ENCODE measurements at places on chromosomes 16 and 17. TPM values are rescaled to one million over a fixed set of nuclear protein-coding genes. Genes with fewer than 3 reads are reported as not detected.

Gene ALOX12B
- not detected for total RNA-seq

Gene NKD1
- total RNA-seq = 0.45 TPM

Gene ATP6V0A1
- 113 TPM for total RNA-seq

Gene CD300E
- total RNA-seq = 0.50 TPM

Gene ATP2A1
- 2,539 TPM for total RNA-seq

Gene ZFHX3
- 36.9 TPM for total RNA-seq

Gene IRF8
- 2.8 TPM for total RNA-seq

Gene HEATR9
- total RNA-seq = not detected

Gene RASD1
- total RNA-seq = 436 TPM

Gene TNFRSF17
- not detected for total RNA-seq

GRCh38 chr16:53093162-53093744 lies 38.5 kb downstream of the CHD9 start:
- H3K4me1 ChIP-seq = peaks cover 57% of the 10 kb centered on the region
- no peaks in the 10 kb centered on the region for H3K27me3 ChIP-seq
- H3K4me3 ChIP-seq = no peak overlapping the region
- H3K36me3 ChIP-seq = no peaks in the 10 kb centered on the region
- DNase-seq = no peak

DNA sequence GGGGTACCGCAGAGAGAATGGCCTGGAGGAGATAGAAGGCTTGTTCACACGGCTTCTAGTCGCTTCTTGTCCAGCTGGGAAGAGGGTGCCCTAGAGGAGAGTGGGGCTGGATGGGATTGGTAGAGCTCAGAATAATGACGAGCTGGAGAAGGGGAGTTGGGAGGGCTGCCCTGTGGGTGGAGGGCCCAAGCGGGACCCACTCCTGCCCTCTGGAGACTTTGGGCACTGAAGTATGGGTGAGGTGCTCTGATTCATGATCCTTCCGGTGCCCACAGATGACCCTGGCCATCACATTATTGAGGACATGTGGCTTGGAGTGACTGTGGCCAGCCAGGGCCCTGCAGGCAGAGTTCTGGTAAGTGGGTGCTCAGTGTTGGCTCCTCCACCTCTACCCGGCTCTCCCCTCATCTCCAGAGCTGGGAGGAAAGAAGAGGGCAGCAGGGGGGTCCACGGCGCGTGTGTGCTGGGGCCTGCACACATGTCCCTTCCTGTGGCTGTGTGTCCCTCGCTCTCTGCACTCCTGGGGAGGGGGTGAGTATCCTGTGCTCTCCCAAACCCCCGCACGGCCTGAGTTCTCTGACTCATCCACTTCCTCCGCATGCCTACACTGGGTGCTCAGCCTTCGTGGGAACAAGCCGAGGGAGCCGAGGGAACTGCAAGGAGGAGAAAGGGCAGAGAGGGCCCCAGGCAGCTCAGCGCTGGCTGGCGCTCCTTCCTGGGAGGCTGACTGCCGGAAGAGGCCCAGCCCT lies 8.5 kb downstream of the ITGA3 start:
- H3K27me3 ChIP-seq = no peaks in the 10 kb centered on the region
- peak; percentile 71 for DNase-seq
- H3K27ac ChIP-seq = peak overlapping the region; percentile 92
- peaks cover 10% of the 10 kb centered on the region for H3K36me3 ChIP-seq
- no peak overlapping the region for H3K4me3 ChIP-seq
- peaks cover 86% of the 10 kb centered on the region for H3K4me1 ChIP-seq

- H3K27ac ChIP-seq = peak overlapping the region; percentile 50
- no peaks in the 10 kb centered on the region for H3K27me3 ChIP-seq
- no peak for DNase-seq
- H3K4me3 ChIP-seq = no peak overlapping the region
Measured at GRCh38 chr17:5516060-5516792, 29.9 kb downstream of the MIS12 start.

DNA sequence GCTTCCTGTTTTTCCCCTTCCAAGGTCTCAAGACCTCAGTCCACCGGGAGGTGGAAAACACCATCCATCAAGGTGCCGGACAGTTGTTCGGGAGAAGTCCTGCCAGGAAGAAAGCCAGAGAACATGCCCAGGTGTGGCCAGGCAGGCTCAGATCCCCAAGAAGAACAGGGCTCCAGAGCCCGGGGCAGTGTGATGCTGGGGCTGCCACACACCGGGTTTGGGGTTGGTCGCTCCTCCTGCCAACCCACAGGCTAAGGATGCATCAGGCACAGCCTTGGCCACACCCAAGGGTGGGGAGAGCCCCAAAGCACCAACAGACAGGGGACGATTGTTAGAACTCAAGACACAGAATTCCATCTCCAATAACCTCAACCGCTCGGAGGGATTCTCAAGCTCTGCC lies 19.7 kb downstream of the ZFHX3 start:
- H3K4me1 ChIP-seq = peaks cover 78% of the 10 kb centered on the region
- no peak for DNase-seq
- H3K4me3 ChIP-seq = peak overlapping the region; percentile 16

DNA sequence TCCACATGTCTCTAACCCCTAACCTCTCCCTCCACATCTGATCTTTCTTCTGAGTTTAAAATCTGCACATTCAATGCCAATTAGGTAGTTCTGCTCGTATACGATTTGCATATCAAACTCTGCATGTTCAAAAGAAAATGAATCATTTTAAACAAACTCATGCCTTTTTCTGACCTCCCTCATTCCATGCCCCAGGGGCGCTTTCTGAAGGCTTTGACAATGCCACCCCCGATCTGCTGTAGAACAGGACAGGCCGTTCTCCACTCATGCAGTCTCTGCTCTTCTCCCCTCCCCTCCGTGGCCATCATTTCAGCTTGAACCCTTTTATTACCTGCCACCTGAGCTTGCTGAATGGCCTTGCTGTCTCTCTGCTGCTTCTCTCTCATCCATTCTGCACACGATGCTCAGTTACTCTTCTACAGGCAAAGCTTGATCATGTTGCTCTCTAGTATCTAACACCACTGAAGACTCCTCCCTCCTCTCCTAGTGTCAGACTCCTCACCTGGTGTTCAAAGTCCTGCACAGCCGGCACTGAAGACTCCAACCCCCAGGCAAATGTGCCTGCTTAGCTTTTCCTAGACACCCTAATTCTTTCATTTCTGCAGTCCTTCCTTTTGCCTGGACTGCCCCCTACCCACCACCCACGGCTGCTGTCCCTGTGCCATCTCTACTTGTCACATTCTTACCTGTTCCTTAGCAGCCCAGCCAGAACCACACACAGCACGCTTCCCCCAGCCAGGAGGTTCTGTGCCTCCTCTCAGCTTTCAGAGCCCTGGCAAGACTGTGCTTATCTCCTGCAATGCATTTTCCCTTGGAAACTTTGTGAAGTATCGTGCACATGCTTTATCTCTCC lies 6.2 kb downstream of the TMEM238L start:
- no peak overlapping the region for H3K27ac ChIP-seq
- no peaks in the 10 kb centered on the region for H3K4me1 ChIP-seq
- no peaks in the 10 kb centered on the region for H3K36me3 ChIP-seq
- no peak overlapping the region for H3K4me3 ChIP-seq
- H3K27me3 ChIP-seq = no peaks in the 10 kb centered on the region
- DNase-seq = no peak

- peak overlapping the region; percentile 73 for H3K4me3 ChIP-seq
- H3K27me3 ChIP-seq = peaks cover 11% of the 10 kb centered on the region
- no peak for DNase-seq
- no peaks in the 10 kb centered on the region for H3K4me1 ChIP-seq
Measured at GRCh38 chr17:68599552-68600066, 1.6 kb downstream of the FAM20A start.

DNA sequence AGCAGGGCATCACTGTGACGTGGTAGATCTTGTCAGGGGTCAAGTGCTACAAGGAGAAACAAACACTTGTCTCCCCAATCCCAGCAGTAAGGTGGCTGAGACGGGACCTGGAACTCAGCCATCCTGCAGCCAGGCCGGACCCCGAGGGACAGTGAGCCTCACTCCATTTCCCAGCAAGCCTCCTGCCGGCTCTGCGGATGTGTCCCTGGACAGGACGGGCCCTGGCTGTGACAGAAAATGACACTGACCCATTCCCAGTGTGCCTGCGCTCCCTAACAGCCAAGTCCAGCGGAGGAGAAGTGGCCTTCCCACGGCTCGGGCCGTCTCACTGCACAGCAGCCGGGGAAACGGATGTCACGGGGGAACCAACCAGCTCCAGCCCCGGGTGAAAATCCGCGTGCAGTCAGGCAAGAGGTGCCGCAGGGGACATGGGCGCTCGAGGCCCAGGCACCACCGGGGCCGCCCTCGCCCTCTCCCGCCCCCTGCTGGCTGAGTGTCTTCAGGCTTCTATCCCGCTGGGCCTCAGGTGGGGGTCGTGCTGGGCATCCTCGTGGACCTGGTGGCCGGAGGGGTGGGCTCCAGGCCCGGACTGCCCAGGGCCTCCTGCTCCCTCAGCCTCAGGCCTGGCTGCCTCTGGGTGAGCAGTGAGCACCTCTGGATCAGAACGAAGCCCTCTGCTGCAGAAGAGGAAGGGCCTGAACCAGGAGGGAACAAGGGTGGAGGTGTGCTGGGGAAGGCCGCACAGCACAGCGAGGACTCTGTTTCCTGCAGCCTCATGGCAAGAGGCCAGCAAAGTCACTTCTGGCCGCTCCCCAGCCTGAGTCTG lies 6.7 kb downstream of the HAGHL start:
- DNase-seq = no peak
- peaks cover 88% of the 10 kb centered on the region for H3K36me3 ChIP-seq
- H3K27me3 ChIP-seq = peaks cover 10% of the 10 kb centered on the region
- H3K4me1 ChIP-seq = no peaks in the 10 kb centered on the region

DNA sequence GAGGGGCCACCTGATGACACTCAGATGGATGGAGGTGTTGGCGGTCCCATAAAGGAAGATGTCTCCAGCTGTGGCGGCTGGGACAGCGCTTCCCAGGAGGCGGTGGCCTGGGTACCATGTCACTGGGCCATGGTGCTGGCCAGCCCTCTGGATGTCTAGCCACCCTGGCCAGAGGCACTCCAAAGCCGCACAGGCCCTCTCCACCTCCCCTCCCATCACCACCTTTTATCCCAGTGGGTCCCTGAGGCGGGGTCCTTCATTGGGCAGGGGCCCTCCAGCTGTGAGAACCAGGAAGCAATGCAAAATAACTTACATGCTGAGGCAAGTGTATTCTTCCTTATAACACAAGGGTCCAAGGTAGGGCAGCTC lies 23.1 kb downstream of the RAB11FIP4 start:
- H3K4me1 ChIP-seq = peaks cover 9% of the 10 kb centered on the region
- H3K36me3 ChIP-seq = no peaks in the 10 kb centered on the region
- no peak for DNase-seq
- no peak overlapping the region for H3K27ac ChIP-seq

- H3K4me3 ChIP-seq = no peak overlapping the region
- peaks cover 14% of the 10 kb centered on the region for H3K36me3 ChIP-seq
- H3K27me3 ChIP-seq = no peaks in the 10 kb centered on the region
- H3K4me1 ChIP-seq = peaks cover 38% of the 10 kb centered on the region
Measured at GRCh38 chr16:21613361-21613760, 14.0 kb downstream of the METTL9 start.

DNA sequence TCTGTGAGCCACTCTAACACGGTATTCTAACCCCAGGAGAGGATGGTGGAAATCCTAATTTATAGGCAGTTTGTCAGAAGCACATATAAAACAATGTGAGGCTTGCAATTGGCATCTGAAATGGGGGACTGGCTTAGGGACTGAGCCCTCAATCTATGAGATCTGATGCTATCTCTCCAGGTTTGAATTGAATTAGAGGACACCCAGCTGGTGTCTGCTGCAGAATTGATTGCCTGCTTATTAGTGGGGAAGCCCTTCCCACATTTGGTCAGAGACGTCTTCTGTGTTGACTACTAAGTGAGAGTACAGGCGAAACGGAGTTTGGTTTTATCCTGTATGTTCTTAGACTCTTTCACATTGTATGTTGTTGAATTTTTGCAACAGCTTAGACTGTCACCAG lies 13.6 kb upstream of the TMIGD1 start:
- H3K27me3 ChIP-seq = no peaks in the 10 kb centered on the region
- no peaks in the 10 kb centered on the region for H3K4me1 ChIP-seq
- no peak for DNase-seq
- H3K36me3 ChIP-seq = no peaks in the 10 kb centered on the region

DNA sequence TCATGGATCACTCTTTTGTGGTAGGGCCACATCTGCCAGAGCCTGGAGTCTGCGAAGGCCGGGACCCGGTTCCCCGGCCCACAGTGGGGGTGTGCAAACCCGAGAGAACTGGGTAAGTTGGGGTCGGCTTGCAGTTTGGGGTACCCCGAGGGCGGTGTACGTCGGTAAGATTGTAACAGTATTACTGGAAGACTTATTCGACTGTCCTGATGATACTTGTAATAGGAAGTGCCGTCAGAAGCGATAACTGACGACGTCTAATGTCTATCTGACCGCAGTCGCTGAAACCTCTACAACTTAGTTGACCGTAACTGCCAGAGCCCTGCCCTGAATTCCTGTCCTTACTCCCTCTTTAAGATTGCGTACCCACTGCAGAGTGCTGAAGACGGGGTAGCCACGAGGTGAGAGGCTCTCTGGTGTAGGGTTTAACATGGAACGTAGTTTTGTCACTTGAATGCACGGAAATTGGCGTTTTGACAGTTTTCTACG lies 24.0 kb downstream of the TRPV2 start:
- H3K4me3 ChIP-seq = peak overlapping the region; percentile 96
- no peaks in the 10 kb centered on the region for H3K27me3 ChIP-seq
- peaks cover 31% of the 10 kb centered on the region for H3K4me1 ChIP-seq

GRCh38 chr16:86550281-86550680 lies 4.8 kb downstream of the MTHFSD start:
- H3K27ac ChIP-seq = no peak overlapping the region
- H3K4me3 ChIP-seq = no peak overlapping the region
- peaks cover 75% of the 10 kb centered on the region for H3K36me3 ChIP-seq
- no peaks in the 10 kb centered on the region for H3K4me1 ChIP-seq

DNA sequence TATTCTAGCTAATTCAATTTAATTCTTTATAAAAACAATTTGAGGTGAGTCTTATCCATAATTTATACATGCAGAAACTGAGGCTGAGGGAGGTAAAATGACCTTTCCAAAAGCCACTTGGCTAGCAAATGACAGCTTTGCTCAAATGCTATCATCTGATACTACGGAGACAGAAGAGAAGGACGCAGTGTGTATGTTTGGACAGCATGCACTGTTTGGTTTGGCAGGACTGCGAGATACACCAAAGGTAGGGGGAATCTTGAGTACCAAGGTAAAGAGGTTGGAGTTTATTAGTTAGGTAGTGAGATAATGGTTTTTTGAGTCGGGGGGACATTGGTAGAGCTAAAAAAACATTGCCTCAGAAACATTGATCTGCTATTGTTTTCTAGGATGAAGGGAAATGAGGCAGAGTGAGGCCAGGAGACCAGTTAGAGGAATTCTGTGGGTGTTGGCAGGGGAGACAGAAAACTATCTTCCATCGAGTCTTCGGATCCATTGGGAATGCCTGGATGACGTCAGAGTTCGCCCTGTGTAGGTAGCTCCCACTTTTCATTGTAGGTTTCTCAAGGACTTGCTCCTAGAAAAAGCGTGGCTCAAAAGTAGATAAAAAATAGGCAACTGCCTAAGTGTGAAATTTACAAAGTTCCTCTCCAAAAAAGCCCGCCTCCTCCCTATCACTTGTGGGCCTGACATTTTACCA lies 2.5 kb upstream of the HS3ST4 start:
- DNase-seq = no peak
- no peak overlapping the region for H3K4me3 ChIP-seq
- no peaks in the 10 kb centered on the region for H3K36me3 ChIP-seq
- no peaks in the 10 kb centered on the region for H3K4me1 ChIP-seq
- H3K27ac ChIP-seq = no peak overlapping the region
- H3K27me3 ChIP-seq = peaks cover 12% of the 10 kb centered on the region

- peak overlapping the region; percentile 84 for H3K27ac ChIP-seq
- DNase-seq = peak; percentile 15
- H3K27me3 ChIP-seq = no peaks in the 10 kb centered on the region
- peaks cover 17% of the 10 kb centered on the region for H3K4me1 ChIP-seq
Measured at GRCh38 chr17:17527956-17528500, 31.8 kb upstream of the RASD1 start.

GRCh38 chr17:76166168-76166567 lies 25.1 kb upstream of the FOXJ1 start:
- no peak for DNase-seq
- no peaks in the 10 kb centered on the region for H3K4me1 ChIP-seq
- H3K36me3 ChIP-seq = no peaks in the 10 kb centered on the region
- no peak overlapping the region for H3K27ac ChIP-seq
- no peaks in the 10 kb centered on the region for H3K27me3 ChIP-seq
- H3K4me3 ChIP-seq = no peak overlapping the region

Measured in psoas muscle (tissue), 8 donors.